ENCODE measurements at places on chromosomes 4 and X.

DNA sequence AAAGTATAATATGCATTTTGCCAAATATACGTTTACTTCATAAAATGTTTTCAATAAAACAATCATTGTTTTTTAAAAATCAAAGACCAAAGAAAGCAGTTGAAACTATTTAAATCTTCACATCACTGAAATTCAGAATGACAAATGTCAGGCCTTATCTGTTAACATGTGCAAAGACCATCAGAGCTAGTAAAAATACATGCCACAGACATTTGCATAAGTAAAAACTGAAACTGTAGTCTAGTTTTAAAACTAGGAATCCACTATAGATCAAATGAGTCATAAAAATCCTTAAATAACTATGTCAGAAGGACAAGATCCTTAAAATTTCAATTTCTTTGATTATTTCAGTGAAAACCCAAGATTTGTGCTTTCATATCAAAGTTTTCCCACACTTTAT, 24.8 kb downstream of the KLHL15 start:
- no peaks in the 10 kb centered on the region for H3K27me3 ChIP-seq
- peaks cover 9% of the 10 kb centered on the region for H3K36me3 ChIP-seq
- DNase-seq, result no peak
- no peak overlapping the region for H3K4me3 ChIP-seq
- H3K27ac ChIP-seq, result no peak overlapping the region
- no peaks in the 10 kb centered on the region for H3K4me1 ChIP-seq

DNA sequence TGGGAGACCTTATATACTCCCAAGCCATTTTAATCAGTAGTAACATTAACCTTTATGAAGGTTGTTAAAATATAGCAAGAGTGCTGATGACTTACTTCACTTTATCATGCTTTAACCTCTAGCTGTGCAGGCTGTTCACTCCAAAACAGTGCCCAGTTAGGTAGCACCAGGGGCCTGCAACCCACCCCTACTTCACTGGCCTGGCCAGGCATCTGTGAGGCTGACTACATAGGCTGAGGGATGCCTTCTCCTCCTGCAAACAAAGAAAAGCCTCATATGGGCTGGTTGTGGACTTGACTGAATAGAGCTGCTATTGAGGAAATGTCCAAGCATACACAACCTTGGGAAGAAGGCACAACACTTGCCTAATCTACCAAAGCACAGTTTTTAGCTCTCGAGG, 172.8 kb downstream of the SHROOM3 start:
- no peak overlapping the region for H3K27ac ChIP-seq
- H3K4me3 ChIP-seq, result no peak overlapping the region
- no peaks in the 10 kb centered on the region for H3K27me3 ChIP-seq
- no peaks in the 10 kb centered on the region for H3K36me3 ChIP-seq
- no peak for DNase-seq

- no peak for DNase-seq
- no peaks in the 10 kb centered on the region for H3K4me1 ChIP-seq
- no peak overlapping the region for H3K4me3 ChIP-seq
- no peak overlapping the region for H3K27ac ChIP-seq
- H3K36me3 ChIP-seq, result no peaks in the 10 kb centered on the region
Measured at GRCh38 chr4:20839957-20840356, 139.7 kb downstream of the PACRGL start.

DNA sequence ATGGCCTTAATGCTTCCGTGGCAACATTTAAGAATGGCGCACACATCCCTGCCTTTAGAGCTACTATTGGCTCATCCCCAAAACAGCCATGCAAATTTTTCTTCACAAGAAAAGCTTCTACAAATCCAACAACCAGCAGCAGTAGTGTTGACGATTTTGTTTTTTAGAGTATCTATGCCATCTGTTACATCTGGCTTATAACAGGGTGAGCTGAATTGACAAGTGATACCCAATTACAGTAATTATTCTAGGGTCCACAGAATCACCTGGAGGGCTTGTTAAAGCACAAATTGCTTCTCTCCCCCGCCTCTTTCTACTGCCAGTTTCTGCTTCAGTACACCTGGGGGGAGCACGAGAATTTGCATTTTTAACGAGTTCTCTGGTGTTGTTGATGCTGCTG, 34.1 kb downstream of the DCHS2 start:
- no peak for DNase-seq
- H3K36me3 ChIP-seq, result no peaks in the 10 kb centered on the region
- H3K27me3 ChIP-seq, result no peaks in the 10 kb centered on the region
- no peaks in the 10 kb centered on the region for H3K4me1 ChIP-seq

DNA sequence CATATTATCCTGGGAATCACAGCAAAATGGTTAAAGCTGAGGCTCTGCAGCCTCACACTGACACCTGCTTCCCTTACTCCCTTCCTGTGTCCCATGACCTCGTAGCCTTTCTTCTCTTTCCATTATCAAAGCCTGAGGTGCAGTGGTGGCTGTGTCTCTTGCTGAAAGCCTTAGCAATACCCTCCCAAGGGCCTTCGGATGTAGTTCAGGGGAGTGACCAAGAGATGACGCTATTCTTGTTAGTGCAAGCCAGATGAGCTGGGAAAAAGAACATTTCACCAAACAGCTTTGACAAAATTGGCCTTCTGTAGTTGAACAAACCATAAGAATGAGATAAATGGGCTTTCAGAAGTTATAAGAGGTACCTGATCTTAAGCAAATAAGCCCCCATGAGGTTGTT, 31.6 kb downstream of the SMIM10L2A start:
- no peaks in the 10 kb centered on the region for H3K36me3 ChIP-seq
- H3K4me3 ChIP-seq, result no peak overlapping the region
- no peaks in the 10 kb centered on the region for H3K27me3 ChIP-seq
- H3K4me1 ChIP-seq, result no peaks in the 10 kb centered on the region
- DNase-seq, result no peak

DNA sequence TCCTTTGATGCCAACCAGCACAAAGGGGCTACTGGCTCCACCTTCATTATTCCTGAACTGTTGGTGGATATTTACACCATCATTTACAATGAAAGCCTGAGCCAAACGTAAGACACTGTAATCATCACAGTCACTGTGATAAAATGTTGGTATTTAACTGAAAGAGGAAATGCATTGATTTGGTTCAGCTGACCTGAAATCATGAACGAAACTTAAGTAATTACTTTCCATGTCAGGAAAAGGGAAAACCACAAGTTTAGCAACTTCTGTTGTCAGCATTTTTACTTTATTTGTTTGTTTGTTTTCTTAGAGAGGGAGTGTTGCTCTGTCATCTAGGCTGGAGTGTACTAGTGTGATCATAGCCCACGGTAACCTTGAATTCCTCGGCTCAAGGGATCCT, 247.8 kb upstream of the FAM47A start:
- H3K4me1 ChIP-seq, result no peaks in the 10 kb centered on the region
- no peak overlapping the region for H3K4me3 ChIP-seq
- no peaks in the 10 kb centered on the region for H3K27me3 ChIP-seq
- no peaks in the 10 kb centered on the region for H3K36me3 ChIP-seq
- no peak for DNase-seq
